ENCODE measurements at places on chromosomes 16 and 17.
A peak's percentile ranks its signal among the peaks of the same experiment; 100 is the strongest.

GRCh38 chr16:85503679-85504231, 109.4 kb upstream of the GSE1 start:
- DNase-seq = no peak

DNA sequence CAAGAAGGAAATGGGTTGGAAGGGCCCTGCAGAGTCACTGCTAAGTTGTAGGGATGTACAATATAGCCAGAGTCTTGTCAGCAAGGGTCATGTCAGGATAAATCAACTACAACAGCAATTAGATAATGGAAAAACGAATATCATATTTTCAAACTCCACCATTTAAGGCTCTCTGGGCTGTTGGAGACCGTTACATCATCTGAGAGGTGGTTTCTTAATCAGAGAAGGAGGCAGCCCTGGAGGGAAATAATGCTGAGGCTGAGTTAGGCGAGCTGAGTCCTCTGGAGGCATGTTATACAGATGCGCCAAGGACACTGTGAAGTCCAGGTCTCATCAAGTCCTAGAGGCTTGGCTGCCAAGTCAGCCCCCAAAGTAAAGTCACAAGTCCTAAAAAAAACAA, 30.3 kb downstream of the LYRM9 start:
- DNase-seq = no peak

DNA sequence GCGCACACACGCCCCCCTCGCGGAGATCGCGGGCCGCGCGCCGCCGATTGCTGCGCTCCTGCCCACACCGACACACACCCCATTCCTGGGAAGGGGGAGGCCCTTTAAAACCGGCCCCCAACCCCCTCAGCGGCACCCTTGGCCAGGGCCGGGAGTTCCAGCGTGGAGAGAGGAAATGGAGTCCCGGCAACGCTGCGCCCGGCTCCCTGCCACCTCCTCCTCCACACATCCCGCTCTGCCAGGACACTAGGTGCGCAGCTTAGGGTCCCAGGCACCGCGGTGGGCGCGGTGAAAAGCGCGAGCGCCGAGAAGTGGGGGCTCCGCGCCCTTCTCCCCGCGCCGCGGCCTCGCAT, 397 bp downstream of the CDC42EP4 start:
- DNase-seq = no peak

DNA sequence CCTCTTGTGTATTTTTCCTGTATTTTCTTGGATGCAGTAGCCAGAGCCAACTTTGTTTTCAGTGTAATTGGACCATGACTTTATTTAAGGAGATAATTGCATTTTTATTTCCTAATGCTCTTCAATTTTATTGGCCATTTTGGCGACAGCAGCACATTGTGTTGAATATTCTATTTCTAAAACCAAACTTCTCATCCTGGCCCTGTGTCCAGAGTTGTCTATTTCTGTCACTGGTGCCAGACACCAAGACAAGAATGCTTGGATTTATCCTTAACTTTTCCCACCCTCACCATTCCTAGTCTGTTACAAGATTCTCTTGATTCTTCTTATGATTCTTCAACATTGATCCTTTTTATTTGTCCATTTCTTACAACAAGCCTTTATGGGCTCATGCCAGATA, 37.1 kb downstream of the ARHGAP44 start:
- DNase-seq = no peak

DNA sequence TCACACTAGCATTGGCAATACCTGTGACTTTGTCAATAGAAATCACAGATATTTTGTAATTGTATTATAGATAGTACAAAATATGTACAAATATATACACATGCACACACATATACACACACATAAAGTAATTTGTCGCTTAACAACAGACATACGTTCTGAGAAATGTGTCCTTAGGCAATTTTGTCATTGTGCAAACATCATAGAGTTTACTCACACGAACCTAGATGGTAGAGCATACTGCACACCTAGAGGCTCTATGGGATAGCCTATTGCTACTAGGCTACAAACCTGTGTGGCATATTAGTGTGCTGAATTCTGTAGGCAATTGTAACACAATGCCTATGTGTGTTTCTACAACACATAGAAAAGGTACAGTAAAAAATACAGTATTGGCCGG, 11.0 kb downstream of the UNC119 start:
- no peak for DNase-seq

- DNase-seq = no peak
Observed at GRCh38 chr17:6286233-6286632, 148.7 kb downstream of the AIPL1 start.

GRCh38 chr16:63850979-63851378, 1270.9 kb downstream of the CDH11 start:
- no peak for DNase-seq

GRCh38 chr17:79933863-79934652, 94.8 kb upstream of the CBX4 start:
- peak; percentile 30 for DNase-seq

DNA sequence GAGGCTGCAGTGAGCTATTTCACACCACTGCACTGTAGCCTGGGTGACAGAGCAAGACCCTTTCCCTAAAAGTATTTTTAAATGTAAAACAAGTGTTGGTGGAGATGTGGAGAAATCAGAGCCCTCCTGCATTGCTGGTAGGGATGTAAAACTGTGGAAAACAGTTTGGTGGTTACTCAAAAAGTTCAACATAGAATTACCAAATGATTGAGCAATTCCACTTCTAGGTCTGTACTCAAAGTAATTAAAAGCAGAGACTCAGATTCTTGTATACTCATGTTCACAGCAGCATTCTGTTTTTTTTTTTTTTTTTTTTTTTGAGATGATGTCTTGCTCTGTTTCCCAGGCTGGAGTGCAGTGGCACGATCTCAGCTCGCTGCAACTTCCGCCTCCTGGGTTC, 141.8 kb downstream of the PITPNC1 start:
- DNase-seq = peak; percentile 42

DNA sequence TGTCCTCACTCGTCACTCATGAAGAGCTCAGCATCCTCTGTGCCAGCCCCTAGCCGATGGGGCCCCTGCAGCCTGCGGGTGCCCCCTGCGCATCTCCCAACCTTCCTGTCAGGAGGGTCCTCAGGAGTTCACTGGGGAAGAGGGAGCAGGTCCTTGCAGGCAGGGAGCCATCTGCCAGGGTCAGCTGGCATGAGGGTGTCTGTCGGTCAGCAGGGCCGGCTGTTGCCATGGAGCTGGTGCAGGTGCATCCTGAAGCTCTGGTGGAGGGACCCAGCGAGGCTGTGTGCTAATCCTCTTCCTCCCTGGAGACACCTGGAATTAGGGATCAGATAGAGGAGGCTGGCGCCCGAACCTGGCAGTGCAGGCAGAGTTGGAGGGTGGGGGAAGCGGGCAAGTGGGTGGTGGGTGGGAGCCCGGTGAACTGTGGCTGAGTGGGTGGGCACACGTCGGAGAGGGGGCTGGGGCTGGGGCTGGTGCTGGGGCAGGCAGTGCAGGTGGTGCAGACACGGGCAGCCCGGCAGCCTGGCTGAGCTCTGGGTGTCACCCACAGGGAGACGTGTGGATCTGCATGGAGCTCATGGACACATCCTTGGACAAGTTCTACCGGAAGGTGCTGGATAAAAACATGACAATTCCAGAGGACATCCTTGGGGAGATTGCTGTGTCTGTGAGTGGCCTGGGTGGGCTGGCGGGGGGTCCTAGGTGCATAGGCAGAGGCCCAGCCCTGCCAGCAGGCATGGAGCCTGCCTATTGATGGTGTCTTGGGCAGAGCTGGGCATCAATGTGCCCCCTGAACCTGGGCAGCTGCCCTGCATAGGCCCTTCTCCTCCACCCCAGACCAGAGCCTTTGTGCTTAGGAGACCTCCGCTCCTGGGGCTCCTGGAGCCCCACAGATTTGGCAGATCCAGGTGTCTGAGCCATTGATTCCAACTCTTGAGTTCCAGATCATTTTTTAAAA, 17.4 kb downstream of the MAP2K3 start:
- no peak for DNase-seq

DNA sequence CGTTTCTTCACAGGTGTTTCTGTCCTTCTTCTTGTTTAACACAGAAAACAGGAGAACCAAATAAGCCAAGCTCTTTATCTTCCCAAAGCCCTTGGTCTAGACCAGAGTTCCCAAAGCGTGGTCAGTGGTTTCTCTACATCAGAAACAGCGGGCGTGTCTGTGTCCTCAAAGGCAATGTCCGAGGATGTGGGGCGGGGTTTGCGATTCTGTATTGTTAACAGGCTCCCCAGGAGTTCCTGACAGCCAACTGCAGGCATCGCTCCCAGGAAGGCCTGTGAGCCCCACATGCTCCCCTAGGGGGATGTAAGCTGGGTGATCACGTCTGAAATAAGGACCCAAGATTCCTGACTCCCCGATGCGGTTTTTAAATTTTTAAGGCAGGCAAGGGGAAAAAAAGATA, 28.4 kb upstream of the SLC25A19 start:
- no peak for DNase-seq

GRCh38 chr16:56781528-56781961, 51.6 kb downstream of the NUP93 start:
- DNase-seq = no peak

- DNase-seq = no peak
Observed at GRCh38 chr16:1167276-1168107, 14.6 kb downstream of the CACNA1H start.

DNA sequence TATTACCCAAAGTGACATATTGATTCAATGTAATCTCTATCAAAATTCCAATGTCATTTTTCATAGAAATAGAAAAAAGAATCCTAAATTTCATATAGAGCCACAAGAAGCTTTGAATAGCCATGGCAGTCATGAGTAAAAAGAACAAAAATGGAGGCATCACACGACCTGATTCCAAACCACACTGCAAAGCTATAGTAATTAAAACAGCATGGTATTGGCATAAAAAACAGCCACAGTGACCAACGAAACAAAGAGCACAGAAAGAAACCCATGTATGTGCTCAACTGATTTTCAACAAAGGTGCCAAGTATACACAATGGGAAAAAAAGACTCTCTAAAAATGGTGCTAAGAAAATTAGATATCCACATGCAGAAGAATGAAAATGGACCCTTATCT, 101.5 kb downstream of the BRIP1 start:
- no peak for DNase-seq

DNA sequence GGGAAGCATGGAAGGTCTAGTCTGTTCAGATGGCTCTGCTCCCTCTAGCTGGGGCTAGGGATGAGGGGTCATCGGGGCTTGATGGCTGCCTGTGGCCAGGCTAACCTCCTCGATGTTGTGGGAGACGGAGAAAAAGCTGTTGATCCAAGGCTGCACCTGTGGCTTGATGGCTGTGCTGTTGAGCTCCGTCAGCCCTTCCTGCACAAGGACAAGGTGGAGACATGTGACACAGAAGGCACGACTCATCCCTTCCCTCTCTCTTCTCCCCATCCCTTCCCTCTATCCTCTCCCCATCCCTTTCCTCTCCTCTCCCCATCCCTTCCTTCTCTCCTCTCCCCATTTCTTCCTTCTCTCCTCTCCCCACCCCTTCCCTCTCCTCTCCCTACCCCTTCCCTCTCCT, 28.2 kb downstream of the FCSK start:
- DNase-seq = peak; percentile 29

- DNase-seq = peak; percentile 65
Observed at GRCh38 chr16:81429045-81429521, 15.5 kb upstream of the CMIP start.

DNA sequence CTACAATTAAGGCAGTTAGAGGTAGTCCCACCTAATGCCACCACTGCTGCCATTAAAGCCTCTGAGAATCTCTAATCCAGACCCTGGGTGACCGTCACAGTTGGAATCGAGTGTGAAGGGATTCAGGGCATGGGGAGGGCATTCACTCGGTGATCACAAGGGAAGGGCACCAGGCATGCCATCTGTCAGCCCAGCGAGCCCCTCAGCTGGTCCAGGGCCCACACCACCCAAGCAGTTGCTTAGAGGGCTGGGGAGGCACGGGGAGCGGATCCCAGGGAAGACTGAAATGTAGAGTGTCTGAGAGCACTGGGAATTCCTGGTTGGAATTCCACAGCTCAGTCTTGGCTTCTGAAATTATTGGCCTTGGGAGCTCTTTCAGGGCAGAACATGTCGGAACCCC, 294.6 kb downstream of the CPPED1 start:
- DNase-seq = no peak

DNA sequence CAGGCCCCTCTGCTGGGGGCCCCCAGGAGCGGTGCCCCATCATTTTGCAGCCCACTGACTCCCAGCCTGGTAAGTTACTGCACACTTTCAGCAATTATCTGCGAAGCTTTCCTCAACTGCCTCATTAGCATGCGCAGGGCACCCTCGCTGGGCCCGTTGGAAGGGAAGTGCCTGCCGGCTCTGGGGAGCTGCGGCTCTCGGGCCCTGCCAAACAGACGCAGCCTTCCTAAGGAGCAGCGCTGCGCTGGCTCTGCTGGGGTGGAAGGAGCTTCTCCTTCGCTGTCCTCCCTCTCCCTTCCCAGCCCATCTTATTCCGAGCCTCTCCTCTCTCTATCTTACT, 71.0 kb downstream of the RBBP6 start:
- DNase-seq = peak; percentile 44

DNA sequence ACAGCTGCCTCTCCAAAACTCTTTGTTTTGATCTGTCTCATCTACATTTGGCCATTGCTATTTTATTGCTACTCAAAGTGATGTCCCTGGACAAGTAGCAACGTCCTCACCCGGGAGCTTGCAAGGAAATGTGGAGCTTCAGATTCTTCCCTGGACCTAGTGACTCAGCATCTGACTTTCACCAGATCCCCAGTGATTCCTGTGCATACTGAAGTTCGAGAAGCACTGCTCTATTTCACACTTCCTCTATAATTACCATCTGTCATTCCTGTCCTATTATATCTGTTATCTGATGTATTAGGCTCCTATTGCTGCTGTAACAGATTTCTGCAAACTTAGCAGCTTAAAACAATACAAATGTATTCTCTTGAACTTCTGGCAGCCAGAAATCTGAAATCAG, 28.5 kb upstream of the VAT1L start:
- DNase-seq = no peak
